Neural crest cell (in vitro differentiated cells): ENCODE measurements at places on chromosomes 3 and 15.

GRCh38 chr3:129695230-129695629 lies 88.8 kb upstream of the PLXND1 start:
- DNase-seq: no peak

DNA sequence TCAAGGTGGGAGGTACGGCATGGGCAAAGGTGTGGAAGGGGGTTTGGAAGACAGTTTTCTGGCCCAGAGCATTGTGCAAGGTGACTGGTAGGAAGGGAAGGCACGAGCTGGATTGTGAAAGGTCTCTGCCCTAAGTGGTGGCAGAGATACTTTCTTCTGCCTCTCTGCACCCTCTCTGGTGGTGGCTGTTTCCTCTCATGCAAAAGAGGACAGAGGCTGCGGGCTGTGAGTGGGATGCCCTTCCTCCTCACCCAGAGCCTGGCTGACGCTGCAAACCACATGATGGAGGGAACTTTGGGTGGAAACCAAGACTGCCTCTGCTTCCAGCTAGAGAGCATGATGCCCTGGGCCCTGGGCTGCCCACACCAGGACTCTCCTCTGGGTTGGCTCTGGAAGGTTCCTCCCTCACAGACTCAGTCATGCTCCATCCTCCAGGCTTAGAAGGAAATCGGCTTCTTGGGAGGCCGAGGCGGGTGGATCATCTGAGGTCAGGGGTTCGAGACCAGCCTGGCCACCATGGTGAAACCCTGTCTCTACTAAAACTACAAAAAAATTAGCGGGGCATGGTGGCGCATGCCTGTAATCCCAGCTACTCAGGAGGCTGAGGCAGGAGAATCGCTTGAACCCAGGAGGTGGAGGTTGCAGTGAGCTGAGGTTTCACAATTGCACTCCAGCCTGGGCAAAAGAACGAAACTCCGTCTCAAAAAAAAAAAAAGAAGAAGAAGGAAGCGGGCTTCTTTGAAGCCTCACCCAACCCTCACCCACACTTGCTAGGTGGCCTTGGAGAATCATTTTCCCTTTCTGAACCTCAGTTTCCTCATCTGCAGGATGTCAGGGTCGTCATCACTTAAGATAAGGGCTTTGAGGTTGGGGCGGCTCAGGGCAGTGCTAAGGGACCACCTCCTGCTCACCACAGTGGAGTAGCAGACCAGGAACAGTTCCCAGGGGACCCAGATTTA lies 8.3 kb downstream of the PSTPIP1 start:
- DNase-seq: no peak

DNA sequence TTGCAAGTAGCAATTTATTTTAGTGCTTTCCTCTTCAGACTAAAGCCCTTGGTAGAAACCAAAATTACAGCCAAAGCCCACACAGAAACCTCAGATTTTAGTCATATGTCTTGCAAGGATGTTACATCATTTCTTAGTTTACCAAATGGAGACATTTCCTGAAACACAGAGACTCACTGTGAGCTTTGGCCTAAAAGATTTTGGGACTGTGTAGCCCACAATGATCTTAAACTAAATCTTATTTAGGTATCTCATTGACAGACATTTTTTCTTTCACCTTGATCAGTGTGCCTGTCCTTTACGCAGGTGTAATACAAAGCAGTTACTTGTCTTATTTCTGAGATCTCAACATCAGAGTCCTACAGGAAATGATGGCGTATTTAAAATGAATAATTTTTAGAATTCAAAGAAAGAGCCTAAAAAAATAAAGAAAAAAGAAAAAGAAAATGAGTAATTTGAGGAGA lies 27.8 kb upstream of the AP4E1 start:
- DNase-seq: no peak

GRCh38 chr15:60605879-60606307 lies 127.0 kb upstream of the ICE2 start:
- no peak for DNase-seq

- no peak for DNase-seq
Measured at GRCh38 chr3:120983841-120984240, 75.8 kb downstream of the STXBP5L start.

DNA sequence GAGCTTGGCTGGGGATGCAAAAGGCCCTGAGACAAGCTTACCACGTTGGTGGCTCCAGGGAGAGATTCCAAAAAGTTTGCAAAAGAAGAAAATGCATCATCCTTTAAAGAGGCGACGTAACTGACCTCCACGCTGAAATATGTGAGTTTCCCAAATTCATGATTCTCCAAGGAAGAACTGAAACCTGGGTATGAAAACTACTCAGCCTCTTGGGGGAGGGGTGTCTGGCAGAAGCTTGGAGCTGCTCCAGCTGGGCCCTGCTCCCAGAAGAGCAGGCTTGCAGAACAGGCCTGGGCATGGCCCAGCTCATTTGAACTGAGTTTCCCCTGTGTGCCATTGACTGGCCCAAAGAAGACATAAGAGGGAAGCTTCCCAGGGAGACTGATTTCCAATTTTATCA lies 20.5 kb downstream of the CPN2 start:
- DNase-seq: no peak

GRCh38 chr3:185420762-185421161 lies 57.8 kb downstream of the MAP3K13 start:
- no peak for DNase-seq

- no peak for DNase-seq
Measured at GRCh38 chr3:129060276-129061022, at the start of gene GP9. Gene GP9 (plus strand): TSS chr3:129060779. CDS start chr3:129061740, 961 bp downstream.

DNA sequence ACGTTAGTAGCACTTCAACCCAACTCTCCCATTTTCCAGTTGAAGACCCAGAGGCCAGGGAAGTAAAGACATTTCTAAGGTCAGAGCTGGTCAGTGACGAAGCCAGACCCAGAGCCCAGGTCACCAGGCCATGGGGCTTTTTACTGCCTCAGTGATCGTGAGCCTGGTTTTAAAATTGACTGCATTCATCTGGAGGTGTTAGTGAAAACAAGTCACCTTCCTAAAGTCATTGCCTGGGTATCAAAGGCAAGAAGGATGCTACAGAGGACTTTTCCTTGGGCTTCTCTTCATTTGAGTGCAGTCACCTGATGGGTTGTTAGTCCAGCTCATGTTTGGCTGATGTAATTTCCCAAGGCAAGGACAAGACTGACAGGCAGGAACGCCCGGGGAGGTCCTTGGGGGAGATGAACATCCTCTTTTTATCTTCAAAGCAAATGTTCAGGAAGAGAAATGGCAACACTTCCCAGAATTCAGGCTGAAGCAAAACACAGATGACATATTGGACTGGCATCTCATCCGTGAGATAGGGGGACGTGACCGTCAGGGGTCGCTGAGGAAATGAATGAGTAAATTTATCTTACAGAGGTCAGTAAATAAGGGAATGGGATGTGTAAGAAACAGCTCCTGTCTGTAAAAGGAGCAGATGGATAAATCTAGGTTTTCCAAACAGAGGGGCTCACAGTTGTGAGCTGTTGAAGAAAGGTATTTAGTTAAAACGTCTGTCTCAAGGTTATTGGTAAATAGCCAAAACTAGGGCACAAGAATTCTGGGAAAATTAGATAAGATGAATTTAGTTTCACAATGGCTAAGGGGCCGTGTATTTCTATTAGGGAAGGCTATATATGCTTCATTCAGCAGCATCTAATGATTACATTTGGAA lies 201.2 kb downstream of the OPA1 start:
- no peak for DNase-seq

GRCh38 chr3:55473788-55474187 lies 13.3 kb downstream of the WNT5A start:
- no peak for DNase-seq

DNA sequence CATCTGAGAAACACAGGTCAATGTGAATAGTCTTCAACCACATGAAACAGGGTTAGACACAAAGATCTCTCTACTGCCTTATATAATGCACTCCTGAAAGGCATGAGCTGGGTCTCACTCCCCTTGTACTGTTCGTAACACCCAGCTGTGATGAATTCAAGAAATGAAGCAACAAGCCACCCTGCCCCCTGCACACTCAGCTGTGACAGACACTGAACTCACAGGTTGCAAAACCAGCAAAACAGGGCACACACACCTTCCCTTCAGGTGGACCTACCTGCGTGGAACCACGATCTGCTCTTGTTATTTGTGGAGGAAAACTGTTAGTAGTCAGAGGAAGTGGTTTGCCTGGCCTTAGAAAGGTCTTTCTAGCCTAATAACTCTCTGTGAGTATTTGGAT lies 64.5 kb downstream of the CERS3 start:
- no peak for DNase-seq

DNA sequence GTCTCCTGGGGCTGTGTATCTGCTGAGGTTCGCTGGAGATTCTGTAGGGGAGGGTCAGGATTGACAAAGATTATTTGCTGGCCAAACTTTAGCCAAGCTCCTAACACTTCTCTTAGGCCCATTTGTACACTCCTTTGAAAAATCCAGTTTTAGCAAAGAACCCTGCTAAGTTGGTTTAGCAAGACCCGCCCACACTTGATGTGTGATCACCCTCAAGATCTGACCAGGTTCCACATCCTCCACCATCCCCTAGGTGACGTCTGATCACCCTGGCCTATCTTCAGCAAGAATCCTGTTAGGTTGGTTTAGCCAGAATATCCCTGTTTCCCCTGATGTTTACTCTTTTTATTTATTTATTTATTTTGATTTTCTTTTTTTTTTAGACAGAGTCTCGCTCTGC lies 14.8 kb upstream of the SLC35G2 start:
- no peak for DNase-seq

- DNase-seq: no peak
Measured at GRCh38 chr15:42932833-42933515, 12.4 kb upstream of the TTBK2 start.

DNA sequence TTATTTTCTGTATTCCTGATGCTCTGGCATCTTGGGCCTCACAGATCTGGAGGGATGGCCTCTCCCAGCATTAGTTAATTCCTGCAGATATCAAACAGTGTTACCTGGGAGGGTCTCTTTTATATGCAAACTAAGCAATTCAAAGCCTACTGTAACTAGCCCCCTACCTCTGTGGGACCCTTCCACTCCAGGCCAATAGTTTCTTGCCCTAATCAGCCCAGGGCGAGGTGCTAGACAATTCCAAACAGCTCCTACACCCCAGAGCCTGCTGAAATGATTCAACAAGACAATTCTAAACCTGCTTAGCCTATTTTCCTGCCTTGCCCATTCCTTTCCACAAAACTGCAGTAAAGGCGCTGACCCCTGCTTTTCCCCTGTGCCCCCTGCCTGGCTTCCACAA lies 106.6 kb upstream of the IGSF10 start:
- no peak for DNase-seq

DNA sequence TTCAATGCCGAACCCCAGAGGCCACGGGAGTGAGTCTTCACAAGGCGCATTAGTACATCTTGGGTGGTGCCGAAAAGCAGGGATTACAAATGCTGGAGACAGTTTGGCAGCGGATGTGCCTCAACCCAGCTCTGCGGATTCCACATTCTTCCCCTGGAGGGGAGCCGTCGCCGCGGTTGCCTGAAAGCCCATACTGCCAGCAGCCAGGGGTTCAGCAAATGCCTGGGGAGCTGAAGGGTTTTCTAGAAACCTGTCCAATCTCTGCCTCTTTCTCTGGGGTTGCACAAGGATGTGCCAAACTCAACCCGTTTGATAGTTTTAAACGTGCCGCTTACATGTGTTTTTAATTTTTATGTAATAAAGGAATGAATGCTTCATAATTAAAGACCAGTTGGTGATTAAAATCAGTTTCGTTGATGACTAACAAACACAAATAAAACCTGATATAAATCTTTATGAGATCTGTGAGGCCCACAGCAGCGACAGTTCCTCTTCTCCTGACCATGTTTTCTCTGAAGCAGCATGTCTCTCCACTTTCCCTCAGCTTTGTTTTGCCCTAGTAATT lies 74.6 kb upstream of the LEKR1 start:
- no peak for DNase-seq

- no peak for DNase-seq
Measured at GRCh38 chr3:67704322-67704721, 49.9 kb upstream of the SUCLG2 start.
